Activated naive CD8-positive, alpha-beta T cell treated with anti-CD3 and anti-CD28 coated beads, Interleukin-2, amount 10 ng/mL, durations not matched to agents 7 days and 5 days (primary cell): ENCODE measurements at places on chromosomes 3 and 15. TPM values are rescaled to one million over a fixed set of nuclear protein-coding genes. Genes with fewer than 3 reads are reported as not detected.
A peak's percentile ranks its signal among the peaks of the same experiment; 100 is the strongest.

GRCh38 chr15:99962006-99962561 is 228.8 kb upstream of the LYSMD4 start:
- H3K4me1 ChIP-seq = no peaks in the 10 kb centered on the region
- no peaks in the 10 kb centered on the region for H3K36me3 ChIP-seq
- H3K27me3 ChIP-seq = peaks cover 7% of the 10 kb centered on the region
- H3K27ac ChIP-seq = no peak overlapping the region
- no peak overlapping the region for H3K4me3 ChIP-seq

GRCh38 chr3:155252535-155252934 is 40.9 kb downstream of the STRIT1 start:
- H3K4me1 ChIP-seq = no peaks in the 10 kb centered on the region
- no peak for DNase-seq
- H3K27me3 ChIP-seq = no peaks in the 10 kb centered on the region
- H3K36me3 ChIP-seq = no peaks in the 10 kb centered on the region
- H3K4me3 ChIP-seq = no peak overlapping the region
- H3K27ac ChIP-seq = no peak overlapping the region

DNA sequence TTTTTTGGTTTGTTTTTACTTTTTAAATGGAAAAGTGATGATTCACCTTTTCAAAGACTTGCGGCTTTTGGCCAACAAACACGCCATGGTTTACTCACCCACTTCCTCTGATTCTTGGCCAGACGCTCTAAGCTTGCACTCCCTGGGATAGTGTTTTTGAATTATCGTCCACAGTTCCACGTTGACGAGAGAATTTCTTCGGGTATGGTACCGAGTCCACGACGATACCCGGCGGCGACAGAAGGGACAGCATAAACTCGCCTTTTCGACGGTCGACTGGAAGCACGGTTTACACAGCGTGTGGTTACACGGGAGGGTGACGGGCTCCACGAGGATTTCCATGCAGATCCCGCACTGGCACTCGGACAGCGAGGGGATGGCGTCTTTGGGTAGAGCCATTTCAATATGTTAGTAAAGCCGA is 783 bp downstream of the RNF168 start:
- H3K27me3 ChIP-seq = no peaks in the 10 kb centered on the region
- H3K4me1 ChIP-seq = peaks cover 28% of the 10 kb centered on the region
- H3K36me3 ChIP-seq = peaks cover 36% of the 10 kb centered on the region
- DNase-seq = peak; percentile 66
- peak overlapping the region; percentile 99 for H3K4me3 ChIP-seq

- DNase-seq = no peak
- H3K27me3 ChIP-seq = no peaks in the 10 kb centered on the region
- no peak overlapping the region for H3K27ac ChIP-seq
- no peak overlapping the region for H3K4me3 ChIP-seq
- H3K36me3 ChIP-seq = peaks cover 6% of the 10 kb centered on the region
- H3K4me1 ChIP-seq = no peaks in the 10 kb centered on the region
Observed at GRCh38 chr3:136979204-136979603, 21.4 kb downstream of the IL20RB start.

GRCh38 chr3:169403855-169404519 is 259.5 kb downstream of the MECOM start:
- no peak for DNase-seq
- H3K4me1 ChIP-seq = no peaks in the 10 kb centered on the region
- H3K27ac ChIP-seq = no peak overlapping the region
- peaks cover 5% of the 10 kb centered on the region for H3K27me3 ChIP-seq
- H3K36me3 ChIP-seq = no peaks in the 10 kb centered on the region
- no peak overlapping the region for H3K4me3 ChIP-seq

DNA sequence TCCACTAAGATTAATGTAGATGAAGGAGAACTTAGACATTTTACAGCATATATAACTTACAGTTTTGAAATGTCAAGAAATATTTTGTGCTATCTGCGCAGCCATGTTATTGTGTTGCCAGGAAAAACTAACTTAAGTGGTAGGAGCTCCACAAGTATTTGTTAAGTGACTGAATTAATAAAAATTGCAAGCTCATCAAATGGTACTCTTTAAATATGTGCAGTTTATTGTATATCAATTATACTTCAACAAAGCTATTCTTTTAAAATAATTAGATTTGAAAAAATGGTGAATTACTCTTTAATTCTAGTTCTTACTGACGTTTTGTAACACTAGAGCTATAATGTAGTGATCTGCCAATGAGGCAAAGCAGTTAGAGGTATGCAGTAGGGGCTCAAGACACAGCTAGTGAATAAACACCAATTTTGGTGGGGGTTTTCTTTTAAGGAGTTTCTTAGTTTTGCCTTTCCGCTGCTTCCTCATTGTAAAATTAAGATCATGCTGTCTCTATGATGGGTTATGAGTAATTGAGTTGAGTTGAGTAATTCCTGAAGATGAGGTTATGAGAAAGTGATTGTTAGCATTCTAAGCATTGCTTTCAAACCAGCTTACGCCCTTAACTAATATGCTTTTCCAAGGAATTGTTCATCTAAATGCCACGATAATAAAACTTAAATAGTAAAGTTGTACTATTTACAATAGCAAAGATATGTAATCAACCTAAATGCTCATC is 10.9 kb upstream of the LXN start:
- H3K4me1 ChIP-seq = peaks cover 2% of the 10 kb centered on the region
- no peak overlapping the region for H3K4me3 ChIP-seq
- H3K27me3 ChIP-seq = no peaks in the 10 kb centered on the region
- DNase-seq = no peak
- peaks cover 6% of the 10 kb centered on the region for H3K36me3 ChIP-seq

- H3K36me3 ChIP-seq = no peaks in the 10 kb centered on the region
- no peak for DNase-seq
- no peak overlapping the region for H3K27ac ChIP-seq
- no peak overlapping the region for H3K4me3 ChIP-seq
- no peaks in the 10 kb centered on the region for H3K27me3 ChIP-seq
Observed at GRCh38 chr3:129365296-129366136, 62.9 kb downstream of the EFCAB12 start.

- peaks cover 2% of the 10 kb centered on the region for H3K27me3 ChIP-seq
- DNase-seq = no peak
- no peak overlapping the region for H3K4me3 ChIP-seq
- no peaks in the 10 kb centered on the region for H3K4me1 ChIP-seq
- no peaks in the 10 kb centered on the region for H3K36me3 ChIP-seq
- H3K27ac ChIP-seq = no peak overlapping the region
Observed at GRCh38 chr15:29470794-29471193, 201.2 kb upstream of the NSMCE3 start.

- H3K4me1 ChIP-seq = peaks cover 11% of the 10 kb centered on the region
- no peak overlapping the region for H3K27ac ChIP-seq
- peaks cover 4% of the 10 kb centered on the region for H3K27me3 ChIP-seq
Observed at GRCh38 chr3:120559242-120560061, 36.7 kb upstream of the NDUFB4 start.

DNA sequence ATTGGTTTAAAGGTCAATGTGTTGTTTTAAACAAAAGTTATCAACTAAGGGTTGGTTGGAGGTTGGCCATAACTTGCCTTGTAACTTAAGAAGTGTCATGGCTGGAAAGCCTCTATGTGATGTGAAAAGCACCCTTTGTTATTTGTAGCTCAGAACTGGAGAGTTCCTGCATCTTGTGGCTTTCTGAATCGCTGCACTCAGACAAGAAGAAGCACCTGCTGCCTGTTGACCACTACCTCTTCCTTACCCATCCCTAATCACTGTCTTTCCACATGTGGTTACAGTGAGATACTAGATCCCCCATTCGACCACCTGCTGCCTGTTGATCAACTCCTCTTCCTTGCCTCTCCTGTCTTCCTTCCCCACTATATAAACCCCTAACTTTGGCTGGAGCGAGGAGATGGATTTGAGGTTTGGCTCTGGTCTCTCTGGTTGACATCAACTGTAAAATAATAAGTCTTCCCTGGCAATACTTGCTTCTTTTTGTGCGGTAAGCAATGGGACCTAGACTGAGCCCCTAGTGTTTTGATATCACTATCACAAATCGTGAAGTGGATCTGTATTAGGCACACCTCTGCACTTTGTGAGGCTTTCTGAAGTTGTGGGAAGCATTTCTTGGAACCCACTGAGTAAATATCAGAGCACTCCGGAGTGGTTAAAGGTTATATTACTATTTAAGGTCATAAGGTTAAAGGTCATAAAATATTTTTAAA is 13.8 kb downstream of the RPL39L start:
- peaks cover 43% of the 10 kb centered on the region for H3K36me3 ChIP-seq
- DNase-seq = no peak
- H3K27me3 ChIP-seq = no peaks in the 10 kb centered on the region
- H3K4me3 ChIP-seq = no peak overlapping the region
- no peak overlapping the region for H3K27ac ChIP-seq

GRCh38 chr15:48914717-48915116 is 36.8 kb downstream of the EID1 start:
- DNase-seq = no peak
- H3K4me1 ChIP-seq = peaks cover 6% of the 10 kb centered on the region

DNA sequence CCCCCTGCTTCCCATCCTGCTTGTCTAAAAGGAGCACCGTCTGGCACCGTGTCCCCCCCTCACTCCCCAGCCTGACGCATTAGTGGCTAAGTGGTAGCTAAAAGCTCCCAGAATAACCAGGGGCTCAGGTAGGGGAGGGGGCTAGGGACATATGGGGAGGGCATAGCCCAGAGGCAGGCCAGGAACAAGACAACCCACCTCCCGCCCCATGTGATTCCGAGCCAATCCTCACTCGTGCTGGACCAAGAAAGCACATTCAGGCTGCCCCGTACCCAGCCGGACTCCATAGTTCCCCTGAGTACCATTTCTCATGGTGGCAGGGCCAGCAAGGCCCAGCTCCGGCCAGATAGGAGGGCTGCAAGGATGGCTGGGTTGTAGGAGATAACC is 11.5 kb downstream of the SEMA7A start:
- no peak overlapping the region for H3K27ac ChIP-seq
- H3K27me3 ChIP-seq = no peaks in the 10 kb centered on the region
- DNase-seq = no peak
- H3K4me3 ChIP-seq = no peak overlapping the region
- peaks cover 4% of the 10 kb centered on the region for H3K36me3 ChIP-seq

DNA sequence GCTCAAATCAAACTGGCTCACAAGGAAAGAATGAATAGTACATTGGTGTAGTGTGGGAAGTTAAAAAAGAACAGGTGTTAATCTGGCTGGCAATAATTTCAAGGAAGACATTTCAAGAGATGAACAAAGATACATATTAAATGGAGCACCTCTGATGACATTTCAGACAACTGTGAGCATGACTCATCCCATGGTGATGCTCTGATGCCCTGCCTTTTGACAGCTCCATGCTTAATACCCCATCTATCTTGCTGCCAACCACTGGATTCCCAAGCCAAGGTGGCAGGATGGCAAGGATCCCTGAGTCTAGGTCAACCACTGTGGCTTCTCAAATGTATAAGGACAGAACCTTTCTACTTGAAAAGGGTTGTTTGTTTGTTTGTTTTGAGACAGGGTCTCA is 29.3 kb downstream of the LRRC2 start:
- peaks cover 29% of the 10 kb centered on the region for H3K4me1 ChIP-seq
- peaks cover 34% of the 10 kb centered on the region for H3K27me3 ChIP-seq
- no peak overlapping the region for H3K4me3 ChIP-seq
- H3K27ac ChIP-seq = no peak overlapping the region

DNA sequence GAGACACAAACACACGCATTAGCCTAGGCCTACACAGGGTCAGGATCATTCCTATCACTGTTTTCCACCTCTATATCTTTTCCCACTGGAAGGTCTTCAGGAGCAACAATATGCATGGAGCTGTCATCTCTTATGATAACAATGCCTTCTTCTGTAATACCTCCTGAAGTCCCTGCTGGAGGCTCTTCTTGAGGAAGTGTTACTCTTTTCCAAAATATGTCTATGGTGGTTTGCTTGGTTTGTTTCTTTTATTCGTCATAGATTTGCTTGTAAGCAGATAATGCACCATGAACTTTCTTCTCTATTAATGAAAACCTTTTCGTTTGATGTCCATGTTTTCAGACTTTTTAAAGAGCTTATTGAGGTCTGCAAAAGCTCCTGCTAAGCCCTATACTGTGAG is 109.3 kb downstream of the GMPS start:
- DNase-seq = no peak
- H3K27ac ChIP-seq = no peak overlapping the region
- no peaks in the 10 kb centered on the region for H3K36me3 ChIP-seq
- no peaks in the 10 kb centered on the region for H3K4me1 ChIP-seq
- H3K27me3 ChIP-seq = peaks cover 11% of the 10 kb centered on the region

- no peaks in the 10 kb centered on the region for H3K36me3 ChIP-seq
- DNase-seq = peak; percentile 31
- H3K27me3 ChIP-seq = peaks cover 67% of the 10 kb centered on the region
- H3K27ac ChIP-seq = no peak overlapping the region
Observed at GRCh38 chr3:159765030-159765859, 223.4 kb upstream of the IL12A start.

GRCh38 chr3:17194116-17194515 is 309.4 kb downstream of the PLCL2 start:
- no peak for DNase-seq
- no peak overlapping the region for H3K27ac ChIP-seq
- H3K27me3 ChIP-seq = no peaks in the 10 kb centered on the region
- H3K4me1 ChIP-seq = peaks cover 15% of the 10 kb centered on the region

GRCh38 chr3:53324105-53324504 is 23.2 kb downstream of the DCP1A start:
- H3K36me3 ChIP-seq = peaks cover 24% of the 10 kb centered on the region
- H3K27ac ChIP-seq = no peak overlapping the region
- peaks cover 5% of the 10 kb centered on the region for H3K4me1 ChIP-seq

- no peaks in the 10 kb centered on the region for H3K36me3 ChIP-seq
- peaks cover 63% of the 10 kb centered on the region for H3K4me1 ChIP-seq
- no peak for DNase-seq
- peak overlapping the region; percentile 24 for H3K4me3 ChIP-seq
- no peaks in the 10 kb centered on the region for H3K27me3 ChIP-seq
Observed at GRCh38 chr3:56923526-56924224, 121.9 kb upstream of the ARHGEF3 start.

- H3K27me3 ChIP-seq = no peaks in the 10 kb centered on the region
- H3K36me3 ChIP-seq = no peaks in the 10 kb centered on the region
- no peak overlapping the region for H3K4me3 ChIP-seq
- no peaks in the 10 kb centered on the region for H3K4me1 ChIP-seq
- no peak for DNase-seq
Observed at GRCh38 chr3:95408464-95408862, 1345.6 kb downstream of the NSUN3 start.

Gene SELENOT
- total RNA-seq = 94.2 TPM

Gene MYRIP
- total RNA-seq = not detected

Gene ASB14
- total RNA-seq = not detected

Gene RFX7
- 40.4 TPM for total RNA-seq

Gene NUSAP1
- 189 TPM for total RNA-seq

Gene RLBP1
- not detected for total RNA-seq

Gene SOX14
- total RNA-seq = not detected

Gene NMNAT3
- 1.3 TPM for total RNA-seq

Gene GMPPB
- 39.9 TPM for total RNA-seq

Gene TRAT1
- total RNA-seq = 56.0 TPM

Gene MEX3B
- total RNA-seq = 0.51 TPM

Gene GRAMD1C
- total RNA-seq = 2.2 TPM
